ENCODE measurements at places on chromosomes 6 and 20.

DNA sequence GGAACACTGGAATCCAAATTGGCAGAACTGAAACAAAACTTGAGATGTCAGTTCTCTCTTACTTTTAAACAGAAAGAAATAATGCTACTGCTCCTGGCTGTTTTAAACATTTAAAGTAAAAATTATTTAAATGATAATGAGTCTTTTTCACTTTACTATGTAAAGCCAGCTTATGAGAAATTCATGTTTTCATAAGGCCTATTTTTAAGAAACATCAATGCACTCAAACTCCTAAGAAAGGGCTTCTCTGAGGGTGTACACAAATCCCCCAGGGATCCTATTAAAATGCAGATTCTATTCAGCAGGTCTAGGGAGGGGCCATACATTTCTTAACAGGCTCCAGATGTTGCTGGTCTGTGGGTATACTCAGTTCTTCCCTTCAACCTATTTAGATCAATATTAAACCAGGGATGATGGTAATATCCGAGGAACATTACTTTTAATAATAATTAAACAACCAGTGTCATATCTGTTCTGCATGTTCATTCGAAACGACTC lies 2.3 kb downstream of the FERMT1 start:
- no peak for DNase-seq

GRCh38 chr6:136007345-136007744 lies 155.8 kb downstream of the PDE7B start:
- DNase-seq = no peak

DNA sequence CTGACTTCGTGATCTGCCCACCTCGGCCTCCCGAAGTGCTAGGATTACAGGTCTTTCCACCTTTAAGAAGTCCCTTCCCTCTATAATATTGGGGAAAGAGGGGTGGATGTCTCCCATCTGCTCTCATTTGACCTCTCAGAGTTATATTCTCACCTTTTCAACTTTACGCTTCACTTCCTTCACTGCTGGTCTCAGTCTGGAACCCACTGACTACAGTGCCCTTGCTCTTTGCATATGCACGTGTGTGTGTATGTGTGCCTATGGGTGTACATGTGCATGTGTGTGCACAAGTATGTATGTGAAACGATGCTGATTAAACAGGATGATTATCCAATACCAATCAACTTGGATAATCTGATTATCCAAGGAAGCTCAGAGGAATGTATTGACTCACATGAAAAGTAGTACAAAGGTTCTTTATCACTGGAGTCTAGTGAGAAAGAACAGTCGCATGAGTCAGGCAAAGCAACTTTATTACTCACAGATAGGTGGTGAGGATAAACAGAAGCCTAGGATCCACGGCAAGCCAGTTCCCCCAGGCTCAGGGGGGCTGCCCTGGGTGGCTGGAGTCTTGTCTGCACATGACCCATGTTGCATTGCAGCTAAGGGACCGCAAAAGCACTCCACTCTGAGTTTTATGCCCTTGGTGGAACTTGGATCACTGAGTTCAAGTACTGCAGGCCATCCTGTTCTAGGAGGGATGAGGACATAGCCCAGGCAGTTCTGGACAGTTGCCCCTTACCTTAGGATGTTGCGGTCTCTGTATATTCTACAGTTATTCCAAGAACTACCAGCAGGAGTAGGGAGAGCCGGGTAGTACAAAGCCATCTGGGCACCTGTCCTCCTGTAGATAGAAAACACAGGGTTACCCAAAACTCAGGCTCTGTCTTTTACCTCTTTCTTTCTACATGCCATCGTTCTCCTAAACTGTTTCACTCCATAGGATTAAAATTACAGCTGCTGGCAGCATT lies 50.9 kb downstream of the SNRNP48 start:
- no peak for DNase-seq

GRCh38 chr6:35718911-35719381 lies 17.9 kb upstream of the ARMC12 start:
- no peak for DNase-seq

DNA sequence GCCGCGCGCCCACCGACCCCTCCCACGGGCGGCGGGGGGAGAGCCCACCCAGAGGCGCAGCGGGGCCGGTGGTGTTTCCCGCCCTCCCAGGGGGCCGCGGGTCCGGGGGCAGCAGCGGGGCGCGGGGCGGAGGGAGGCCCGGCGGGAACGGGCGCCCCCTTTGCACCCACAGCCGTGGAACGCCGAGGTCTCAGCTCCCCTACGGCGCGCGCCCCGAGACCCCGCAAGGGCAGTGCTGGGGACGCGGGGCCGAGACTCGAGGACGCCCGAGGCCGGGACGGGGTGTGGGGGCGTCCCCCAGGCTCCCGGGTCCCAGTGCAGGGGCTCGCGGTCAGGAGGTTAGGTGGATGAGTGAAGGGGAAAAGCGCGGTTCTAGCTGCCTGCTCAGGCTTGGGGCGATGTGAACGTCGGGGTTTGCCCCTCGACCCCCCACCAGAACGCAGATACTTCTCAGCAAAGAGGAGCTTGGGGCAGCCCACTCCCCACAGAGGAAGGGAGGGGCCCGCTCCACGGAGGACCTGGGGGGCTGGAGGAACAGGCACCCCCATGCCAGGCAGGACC lies 65.5 kb upstream of the BHLHE23 start:
- no peak for DNase-seq

GRCh38 chr6:106823058-106823457 lies 151.5 kb downstream of the CD24 start:
- no peak for DNase-seq

DNA sequence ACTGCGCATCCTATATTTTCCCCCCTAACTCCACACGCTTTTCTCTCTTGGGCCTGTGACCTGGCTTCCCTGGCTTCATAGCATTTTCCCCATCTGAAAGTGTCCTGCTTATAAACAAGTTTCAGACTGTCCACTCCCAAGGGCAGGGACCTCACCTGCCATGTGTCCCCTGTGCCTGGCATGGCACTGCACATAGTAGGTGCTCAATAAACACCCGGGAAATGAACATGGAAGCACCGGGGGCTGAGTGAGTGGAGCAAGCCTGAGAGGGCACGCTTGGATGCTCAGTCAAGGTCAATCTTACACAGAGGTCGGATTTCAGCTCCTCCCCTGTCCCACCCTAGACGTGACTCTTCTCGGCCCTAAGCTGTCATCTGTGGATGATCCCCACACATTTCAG lies 96.9 kb downstream of the NFATC2 start:
- DNase-seq = no peak

GRCh38 chr20:38673725-38674091 lies 50.6 kb upstream of the SLC32A1 start:
- DNase-seq = no peak

- no peak for DNase-seq
Measured at GRCh38 chr20:19571996-19572395, 186.1 kb upstream of the RIN2 start.

DNA sequence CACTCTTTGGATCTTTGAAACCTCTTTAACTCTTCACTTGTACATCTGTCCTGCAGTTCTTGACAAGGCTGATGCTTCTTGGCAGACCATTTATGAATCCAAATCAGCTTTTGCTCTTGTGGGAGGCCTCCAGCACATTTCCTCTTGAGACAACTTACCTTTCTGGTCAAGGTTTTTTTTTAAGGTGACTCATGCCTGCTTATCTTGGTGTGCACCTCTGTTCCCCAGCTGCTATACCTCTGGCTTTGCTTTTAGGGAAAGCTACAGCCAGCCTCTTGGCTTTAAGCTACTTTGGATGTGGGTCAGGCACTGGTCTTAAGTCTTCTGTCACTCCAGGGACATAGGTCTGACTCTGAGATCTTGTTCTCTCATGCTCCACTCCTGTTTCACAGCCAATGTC lies 106.5 kb downstream of the PHF3 start:
- DNase-seq = no peak

GRCh38 chr20:5779071-5779900 lies 29.1 kb downstream of the SHLD1 start:
- DNase-seq = no peak

DNA sequence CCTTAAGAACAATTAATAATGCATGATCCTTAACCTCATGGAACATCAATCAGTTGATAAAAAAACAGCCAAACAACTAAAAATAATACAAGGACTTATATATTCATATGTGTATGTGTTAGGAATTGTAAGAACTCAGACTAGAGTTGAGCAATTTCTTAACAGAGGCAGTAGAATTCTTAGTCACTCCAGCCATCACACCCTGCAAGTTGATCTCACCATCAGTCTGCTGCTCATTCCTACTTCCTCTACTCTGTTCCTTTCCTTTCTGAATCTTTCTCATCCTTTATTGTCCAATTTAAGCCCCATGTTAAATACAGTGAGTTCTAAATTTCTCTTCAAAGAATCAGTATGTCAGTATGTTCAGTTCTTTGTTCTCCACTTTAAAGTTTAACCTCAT lies 2.6 kb downstream of the ZNF165 start:
- no peak for DNase-seq

GRCh38 chr6:20260360-20260759 lies 48.1 kb upstream of the MBOAT1 start:
- no peak for DNase-seq

DNA sequence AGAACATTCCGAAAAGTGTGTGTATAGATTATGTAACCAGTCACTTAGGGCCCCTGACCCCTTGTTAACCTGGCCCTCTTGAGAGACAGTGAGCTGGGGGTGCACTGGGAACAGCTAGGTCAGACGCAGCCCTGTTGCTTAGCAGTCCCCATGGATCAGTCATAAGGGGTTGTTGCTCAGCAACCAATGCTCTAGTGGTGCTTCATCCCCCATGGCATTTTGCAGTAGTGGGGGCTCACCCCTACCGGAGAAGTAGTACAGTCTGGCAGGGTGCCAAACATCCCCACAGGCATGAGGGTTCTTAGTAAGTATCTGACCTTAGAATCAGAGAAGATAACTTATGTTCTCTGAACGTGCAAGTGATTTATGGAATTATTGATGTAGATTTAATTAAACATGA lies 12.3 kb downstream of the PKIB start:
- DNase-seq = no peak

GRCh38 chr6:134764741-134765140 lies 185.2 kb downstream of the ALDH8A1 start:
- DNase-seq = no peak

DNA sequence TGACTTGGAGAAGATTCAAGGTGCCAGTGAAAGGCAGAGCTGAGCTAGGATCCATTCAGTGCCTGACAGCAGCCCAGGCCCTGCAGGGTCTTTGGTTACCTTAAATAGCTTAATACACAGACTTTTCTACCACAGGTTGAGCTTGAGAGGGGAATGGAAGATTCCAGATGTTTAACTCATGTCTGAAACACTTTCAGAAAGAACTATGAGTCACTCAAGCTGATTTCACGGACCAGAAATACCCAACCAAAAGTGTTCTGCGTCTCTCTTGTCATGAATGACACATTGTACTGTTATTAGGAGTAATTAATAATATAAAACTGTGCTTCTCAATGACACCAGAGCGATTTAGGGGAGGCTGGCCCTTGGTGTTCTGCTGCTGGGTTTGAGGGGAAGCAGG lies 6.4 kb upstream of the PMEPA1 start:
- no peak for DNase-seq

- no peak for DNase-seq
Measured at GRCh38 chr6:72561629-72562028, 60.2 kb upstream of the KCNQ5 start.

- DNase-seq = no peak
Measured at GRCh38 chr6:165849534-165850430, 186.7 kb upstream of the PDE10A start.

GRCh38 chr6:79082304-79082703 lies 4.2 kb upstream of the PHIP start:
- DNase-seq = no peak

DNA sequence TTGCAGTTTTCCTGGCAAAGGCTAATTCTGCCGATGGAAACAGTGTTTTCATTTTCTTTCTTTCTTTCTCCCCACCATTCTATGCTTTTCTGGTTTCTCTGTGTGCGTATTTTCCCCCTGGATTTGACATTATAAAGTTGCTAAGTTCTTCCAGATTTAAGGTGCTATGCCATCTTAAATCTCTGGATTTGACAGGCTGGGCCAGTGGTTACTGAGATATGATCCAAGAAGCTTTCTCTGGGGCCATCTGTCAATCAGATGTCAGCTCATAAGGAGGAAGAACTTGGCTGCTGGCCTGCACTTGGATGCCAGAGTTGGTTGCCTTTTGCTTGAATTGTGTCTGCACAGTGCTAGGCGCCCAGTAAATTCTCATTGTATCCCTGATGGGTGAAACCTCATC lies 39.7 kb downstream of the SLC2A10 start:
- DNase-seq = no peak

DNA sequence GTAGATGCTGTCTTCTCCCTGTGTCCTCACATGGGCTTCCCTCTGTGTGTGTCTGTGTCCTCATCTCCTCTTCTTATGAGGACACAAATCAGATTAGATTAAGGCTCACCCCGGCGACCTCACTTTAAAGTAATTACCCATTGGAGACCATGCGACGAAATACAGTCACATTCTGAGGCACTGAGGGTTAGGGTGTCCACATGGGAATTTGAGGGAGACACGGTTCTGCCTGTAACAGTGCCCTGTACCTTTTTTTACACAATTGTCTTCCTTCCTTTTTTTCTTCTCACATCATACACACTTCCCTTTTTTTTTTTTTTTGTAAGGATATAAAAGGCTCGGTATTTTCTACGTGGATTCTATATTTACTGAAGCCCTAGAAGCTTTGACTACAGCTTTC lies 48.9 kb downstream of the DEK start:
- DNase-seq = no peak

GRCh38 chr6:16841241-16841640 lies 80.0 kb upstream of the ATXN1 start:
- no peak for DNase-seq

GRCh38 chr6:122049341-122049740 lies 350.1 kb upstream of the HSF2 start:
- DNase-seq = no peak

DNA sequence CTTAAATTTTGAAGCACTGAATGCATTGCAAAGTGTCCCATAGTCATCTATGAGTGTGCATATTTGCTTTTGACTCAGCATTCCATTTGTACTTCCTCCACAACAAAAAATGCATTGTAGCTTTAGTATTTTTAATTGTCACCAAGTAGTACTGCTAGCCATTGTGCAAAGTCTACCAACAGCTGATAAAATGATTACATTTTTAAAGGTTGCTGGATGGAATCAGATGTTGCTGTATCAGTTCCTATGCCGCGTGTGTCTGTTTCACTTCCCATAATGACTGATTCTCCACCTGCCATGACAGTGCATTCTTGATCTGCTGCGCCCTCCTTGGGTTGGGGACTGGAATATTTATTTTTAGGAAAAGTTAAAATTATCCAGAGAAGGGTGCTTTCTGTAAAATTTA lies 41.2 kb downstream of the SLX4IP start:
- DNase-seq = no peak

GRCh38 chr20:45014671-45015415 lies 48.5 kb downstream of the STK4 start:
- no peak for DNase-seq

- no peak for DNase-seq
Measured at GRCh38 chr20:11193241-11193640, 519.4 kb upstream of the JAG1 start.

DNA sequence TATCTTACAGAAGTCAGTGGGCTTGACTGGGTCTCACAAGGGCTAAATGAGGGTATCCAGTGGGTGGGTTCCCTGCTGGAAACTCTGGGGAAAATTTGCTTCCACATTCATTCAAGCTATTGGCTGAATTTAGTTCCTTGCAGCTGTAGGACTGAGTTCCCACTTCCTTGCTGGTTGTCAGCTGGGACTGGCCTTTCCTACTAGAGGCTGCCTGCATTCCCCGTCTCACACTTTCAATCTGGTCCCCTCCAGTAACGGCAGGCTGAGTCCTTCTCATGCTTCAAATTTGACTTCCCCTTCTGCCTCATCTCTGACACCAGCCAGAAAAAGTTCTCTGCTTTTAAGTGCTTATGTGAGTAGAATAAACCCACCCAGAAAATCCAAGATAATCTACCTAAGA lies 4.4 kb downstream of the CSNK2A1 start:
- no peak for DNase-seq

GRCh38 chr6:154258064-154258757 lies 98.4 kb downstream of the IPCEF1 start:
- no peak for DNase-seq

Data from stimulated activated CD8-positive, alpha-beta memory T cell treated with anti-CD3 and anti-CD28 coated beads, Interleukin-2, amount 100 ng/mL, for 48 hours (primary cell).